ENCODE measurements at places on chromosomes 2 and 18. TPM values are rescaled to one million over a fixed set of nuclear protein-coding genes. Genes with fewer than 3 reads are reported as not detected.

GRCh38 chr18:23356915-23357601 is 96.0 kb upstream of the RIOK3 start:
- H3K4me3 ChIP-seq, result no peak overlapping the region
- no peaks in the 10 kb centered on the region for H3K27me3 ChIP-seq
- H3K27ac ChIP-seq, result peak overlapping the region; percentile 43
- peaks cover 20% of the 10 kb centered on the region for H3K4me1 ChIP-seq
- peaks cover 9% of the 10 kb centered on the region for H3K36me3 ChIP-seq

DNA sequence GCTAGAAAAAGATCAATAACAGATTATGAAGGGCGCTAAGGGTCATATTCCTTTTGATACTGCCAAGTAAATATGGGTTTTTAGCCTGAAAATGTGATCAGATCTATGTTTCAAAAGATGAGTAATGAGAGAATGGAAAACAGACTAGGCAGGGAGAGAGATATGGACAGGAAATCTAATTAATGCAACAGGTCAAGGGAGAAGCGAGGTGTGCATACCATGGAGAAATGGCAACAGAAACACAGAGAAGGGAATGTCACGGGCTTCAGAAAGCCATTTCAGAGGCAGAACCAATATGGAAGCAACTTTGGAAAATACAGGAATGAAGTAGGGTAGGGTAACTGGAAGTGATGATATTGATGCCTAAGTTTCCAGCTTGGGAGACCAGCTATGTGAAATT is 69.3 kb downstream of the SIGLEC15 start:
- peaks cover 29% of the 10 kb centered on the region for H3K4me1 ChIP-seq
- H3K4me3 ChIP-seq, result no peak overlapping the region
- H3K27me3 ChIP-seq, result no peaks in the 10 kb centered on the region

- no peaks in the 10 kb centered on the region for H3K36me3 ChIP-seq
- DNase-seq, result no peak
- H3K27ac ChIP-seq, result no peak overlapping the region
- peaks cover 3% of the 10 kb centered on the region for H3K27me3 ChIP-seq
- H3K4me3 ChIP-seq, result no peak overlapping the region
- peaks cover 8% of the 10 kb centered on the region for H3K4me1 ChIP-seq
Observed at GRCh38 chr2:23249348-23249747, 135.6 kb upstream of the KLHL29 start.

DNA sequence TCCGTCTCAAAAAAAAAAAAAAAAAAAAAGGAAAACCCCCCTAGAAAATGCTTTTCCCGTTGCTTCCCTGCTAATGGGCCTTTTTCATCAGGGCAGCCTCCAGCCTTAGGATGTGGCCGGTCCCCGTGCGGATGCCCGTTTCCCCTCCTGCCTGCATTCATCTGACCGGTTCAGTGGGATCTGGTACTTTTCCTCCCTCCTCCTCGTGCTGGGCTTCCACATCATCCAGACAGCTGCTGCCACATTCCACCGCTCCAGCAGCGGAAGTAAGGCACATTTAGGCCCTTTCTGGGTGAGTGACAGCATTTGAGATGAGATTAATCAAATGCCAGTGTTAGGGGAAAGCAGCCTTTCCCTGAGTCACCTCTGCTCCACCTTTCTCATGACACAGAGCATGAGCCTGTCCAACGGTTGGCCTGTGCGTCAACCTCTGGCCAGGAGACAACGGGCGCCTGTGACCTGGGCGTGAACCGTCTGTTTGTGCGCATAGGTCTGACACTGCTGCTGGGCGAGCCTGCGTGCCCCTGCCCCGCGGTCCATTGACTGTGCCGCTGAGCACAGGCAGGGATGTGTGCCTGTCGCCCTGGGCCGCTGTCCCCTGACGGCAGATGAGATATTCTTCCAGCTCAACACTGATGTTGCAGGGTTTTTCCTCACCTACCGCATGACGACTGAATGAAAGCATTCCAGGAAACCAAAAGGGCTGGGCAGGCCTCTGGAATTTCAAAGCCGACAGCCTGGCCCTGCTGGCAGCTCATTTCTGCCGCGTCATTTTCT is 174.0 kb downstream of the TGIF1 start:
- H3K27ac ChIP-seq, result peak overlapping the region; percentile 97
- H3K36me3 ChIP-seq, result no peaks in the 10 kb centered on the region
- H3K4me3 ChIP-seq, result peak overlapping the region; percentile 0

DNA sequence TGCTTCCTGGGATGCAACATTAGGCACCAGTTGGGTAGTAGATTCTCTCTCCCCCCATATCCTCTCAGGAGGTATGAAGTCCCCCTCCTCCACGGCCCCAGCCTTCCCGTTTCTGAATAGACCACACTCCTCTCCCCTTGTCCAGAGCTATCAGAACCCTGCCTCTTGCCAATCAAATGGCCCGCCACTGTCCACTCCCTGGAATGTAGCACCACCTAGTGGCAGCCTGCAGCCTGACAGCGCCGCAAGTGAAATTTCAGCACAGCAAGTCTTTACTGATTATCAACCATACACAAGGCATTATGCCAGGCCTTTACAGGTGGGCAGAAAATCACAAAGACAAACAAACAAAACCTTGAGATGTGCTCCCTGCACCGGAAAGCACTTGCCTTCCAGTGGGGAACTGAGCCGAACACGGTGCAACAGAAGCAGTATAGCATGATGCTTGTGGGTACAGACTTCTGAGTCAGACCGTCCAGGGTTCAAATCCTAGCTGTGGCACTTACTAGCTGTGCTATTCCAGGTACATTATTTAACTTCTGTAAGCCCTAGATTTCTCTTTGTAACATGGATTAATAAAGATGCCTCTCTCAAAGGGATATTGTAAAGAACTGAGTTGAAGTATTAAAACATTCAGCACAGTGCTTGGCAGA is 174.0 kb downstream of the SMAD2 start:
- no peaks in the 10 kb centered on the region for H3K36me3 ChIP-seq
- peak; percentile 72 for DNase-seq
- H3K27me3 ChIP-seq, result peaks cover 34% of the 10 kb centered on the region
- H3K27ac ChIP-seq, result no peak overlapping the region
- no peaks in the 10 kb centered on the region for H3K4me1 ChIP-seq
- H3K4me3 ChIP-seq, result no peak overlapping the region

DNA sequence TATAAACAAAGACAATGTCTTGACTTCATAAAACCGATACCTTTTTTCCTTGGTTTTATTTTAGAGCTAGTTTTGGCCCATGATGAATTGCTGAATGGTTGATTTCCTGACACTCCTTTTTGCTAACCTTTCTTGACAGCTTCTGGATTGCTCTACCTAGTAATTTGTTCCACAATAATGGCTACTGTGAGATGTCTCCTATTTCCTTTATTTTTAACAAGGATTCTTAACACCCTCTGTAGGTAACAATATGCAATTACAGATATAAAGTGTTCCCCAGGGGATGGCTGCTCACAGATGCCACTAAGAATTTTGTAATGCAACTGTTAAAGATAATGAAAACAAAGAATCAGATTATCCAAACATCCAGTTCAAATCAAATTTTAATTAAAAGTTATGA is 100.8 kb upstream of the ATP5MC3 start:
- peaks cover 4% of the 10 kb centered on the region for H3K4me1 ChIP-seq
- no peak for DNase-seq
- no peak overlapping the region for H3K4me3 ChIP-seq
- H3K36me3 ChIP-seq, result no peaks in the 10 kb centered on the region
- no peak overlapping the region for H3K27ac ChIP-seq

SPC25 gene
- 15.8 TPM for total RNA-seq
